Stimulated activated CD8-positive, alpha-beta memory T cell treated with anti-CD3 and anti-CD28 coated beads, Interleukin-4, amount 100 ng/mL, for 4 hours (primary cell): ENCODE measurements at places on chromosomes 4 and X.

GRCh38 chr4:126719852-126720251 lies 912.9 kb upstream of the INTU start:
- no peak for DNase-seq

- peak; percentile 67 for DNase-seq
Observed at GRCh38 chrX:12949927-12950656, 24.8 kb upstream of the TMSB4X start.

DNA sequence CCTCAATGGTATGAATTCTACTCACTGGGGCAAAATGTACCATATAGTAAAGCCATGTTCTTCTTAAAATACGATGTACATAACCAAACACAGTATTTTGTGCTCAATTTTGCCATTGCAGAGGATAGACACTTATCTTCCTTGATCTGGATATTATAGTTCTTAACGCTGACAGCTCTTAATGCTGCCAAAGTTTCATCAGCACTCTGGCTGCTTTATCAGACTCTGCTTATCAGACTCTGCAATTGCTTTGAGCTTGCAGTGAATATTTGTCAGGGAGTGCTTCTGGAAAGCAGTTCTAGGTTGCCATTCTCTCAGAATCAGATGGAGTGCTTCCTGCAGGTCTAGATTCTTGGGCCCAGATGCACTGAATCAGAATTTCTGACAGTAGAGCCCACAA lies 863.1 kb downstream of the CCSER1 start:
- DNase-seq, result no peak

DNA sequence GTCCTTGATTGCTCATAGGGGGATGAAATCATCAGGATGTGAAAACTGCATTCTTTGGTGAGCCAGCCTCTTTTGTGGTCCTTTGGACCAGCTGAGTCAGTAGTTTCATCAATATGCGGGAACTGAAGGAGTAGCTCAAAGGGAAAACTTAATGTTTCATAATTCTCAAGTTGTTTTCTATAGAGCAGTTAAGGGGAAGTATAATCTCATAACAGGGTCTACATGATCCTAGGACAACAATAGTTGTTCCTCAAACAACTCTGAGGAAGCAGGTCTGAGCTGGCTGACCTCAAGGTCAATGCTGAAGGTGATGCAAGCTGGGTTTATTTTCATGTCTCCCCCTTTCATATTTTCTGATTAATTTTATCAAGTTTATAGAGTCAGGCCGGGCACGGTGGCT lies 36.1 kb upstream of the IRF2 start:
- no peak for DNase-seq

DNA sequence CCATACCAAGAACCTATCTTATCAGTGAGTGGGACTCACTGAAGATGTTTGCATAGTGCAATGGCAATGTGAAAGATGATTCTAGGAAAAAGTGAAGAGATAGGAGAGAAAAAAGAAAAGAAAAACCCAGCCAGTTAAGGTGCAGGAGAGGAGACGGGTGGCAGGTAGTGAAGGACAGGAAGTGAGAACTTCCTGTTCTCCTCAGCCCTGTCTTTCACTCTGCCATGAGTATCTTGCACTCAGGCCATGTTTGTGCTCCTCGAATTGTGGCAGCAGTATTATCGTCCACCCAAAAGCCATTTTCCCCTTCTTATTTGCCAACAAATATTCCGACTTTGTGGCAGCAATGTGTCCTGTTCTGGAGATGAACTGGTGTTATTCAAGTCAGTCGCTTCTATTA lies 8.6 kb upstream of the ENPEP start:
- no peak for DNase-seq
